ENCODE measurements at places on chromosomes 12 and 14.

GRCh38 chr14:92412912-92413311, 89.9 kb downstream of the SLC24A4 start:
- no peak for DNase-seq

DNA sequence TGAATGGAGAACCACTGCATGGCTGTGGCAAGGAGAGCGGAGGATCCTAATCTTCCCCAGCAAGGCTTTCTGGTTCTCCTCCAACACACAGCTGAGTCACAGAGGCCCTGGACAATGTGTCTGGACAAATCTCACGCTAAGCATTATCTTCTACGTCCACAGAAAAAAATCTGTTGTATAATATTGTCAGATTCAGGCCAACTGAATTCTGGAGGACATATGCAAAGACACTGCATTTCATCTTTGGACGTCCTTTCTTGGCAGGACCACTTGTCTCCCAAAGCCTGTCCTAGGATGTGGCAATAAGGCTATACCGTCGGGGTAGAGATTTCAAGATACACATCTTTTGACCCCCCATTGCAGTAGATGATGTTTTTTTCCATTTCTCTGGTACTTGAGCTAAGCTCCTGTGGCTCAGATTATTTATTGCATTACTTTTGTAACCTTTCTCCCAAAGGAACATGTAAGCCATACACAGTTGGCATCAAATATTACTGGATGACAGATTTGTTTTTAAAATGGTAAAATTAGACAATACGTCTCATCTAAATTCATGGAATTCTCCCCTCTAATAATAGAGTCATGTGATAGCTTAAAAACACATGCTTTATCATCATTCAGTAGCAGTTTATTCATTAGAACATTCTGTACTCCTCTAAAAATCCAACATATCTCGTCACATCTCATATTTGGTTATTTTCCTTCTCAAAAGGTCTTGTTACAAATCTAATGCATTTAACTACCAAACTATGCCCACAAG, 19.4 kb downstream of the LMO3 start:
- no peak for DNase-seq

DNA sequence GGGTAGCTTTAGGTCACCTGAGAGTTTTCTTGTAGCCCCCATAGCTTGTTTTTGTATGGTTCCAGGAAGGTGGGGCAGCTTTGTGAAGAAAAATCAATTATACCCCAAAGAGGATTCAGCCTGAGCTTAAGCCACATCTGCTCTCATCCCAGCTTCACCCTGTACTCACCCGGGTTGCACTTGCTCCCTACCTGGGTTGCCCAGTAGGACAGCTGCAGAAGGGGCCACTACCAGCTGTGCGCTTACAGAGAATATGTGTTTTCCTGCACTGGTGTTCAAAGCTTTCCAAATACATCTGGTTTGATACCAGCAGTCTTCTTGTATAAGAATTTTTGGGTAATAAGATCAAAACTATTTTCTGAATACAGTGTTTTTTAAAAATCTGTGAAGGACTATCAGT, 3.0 kb upstream of the SLC38A1 start:
- no peak for DNase-seq

- DNase-seq = no peak
Measured at GRCh38 chr12:130391186-130391585, 53.5 kb downstream of the PIWIL1 start.

DNA sequence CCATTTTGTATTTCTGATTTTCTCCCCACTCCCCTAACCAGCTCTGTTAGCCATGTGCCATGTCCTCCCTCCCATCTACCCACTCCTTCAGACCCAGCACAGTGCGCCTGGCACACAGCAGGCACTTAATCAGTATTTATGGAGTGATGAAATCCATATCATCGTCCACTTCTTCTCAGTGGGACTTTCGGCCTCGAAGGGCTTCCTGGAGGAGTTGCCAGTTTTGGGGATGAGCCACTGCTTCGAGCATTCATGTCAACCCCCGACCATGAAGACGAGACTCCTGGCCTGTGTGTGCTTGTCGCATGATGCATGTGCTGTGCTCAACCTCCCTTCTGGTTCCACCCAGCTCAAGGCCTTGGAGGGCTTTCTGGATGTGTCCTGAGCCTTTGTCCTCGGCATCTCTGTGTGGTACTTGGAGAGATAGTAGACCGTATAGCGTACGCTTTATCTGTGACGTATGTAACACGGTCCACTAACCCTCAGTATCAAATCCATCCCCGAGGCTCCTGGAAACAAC, 119.5 kb upstream of the RTL1 start:
- no peak for DNase-seq

GRCh38 chr14:51185754-51186153, 54.3 kb upstream of the TMX1 start:
- no peak for DNase-seq

- DNase-seq = no peak
Measured at GRCh38 chr14:75558440-75558839, 20.0 kb upstream of the FLVCR2 start.

GRCh38 chr14:91371011-91371989, 46.3 kb downstream of the CCDC88C start:
- DNase-seq = no peak

GRCh38 chr12:124032265-124032886, 59.4 kb downstream of the ZNF664 start:
- DNase-seq = peak; percentile 35

DNA sequence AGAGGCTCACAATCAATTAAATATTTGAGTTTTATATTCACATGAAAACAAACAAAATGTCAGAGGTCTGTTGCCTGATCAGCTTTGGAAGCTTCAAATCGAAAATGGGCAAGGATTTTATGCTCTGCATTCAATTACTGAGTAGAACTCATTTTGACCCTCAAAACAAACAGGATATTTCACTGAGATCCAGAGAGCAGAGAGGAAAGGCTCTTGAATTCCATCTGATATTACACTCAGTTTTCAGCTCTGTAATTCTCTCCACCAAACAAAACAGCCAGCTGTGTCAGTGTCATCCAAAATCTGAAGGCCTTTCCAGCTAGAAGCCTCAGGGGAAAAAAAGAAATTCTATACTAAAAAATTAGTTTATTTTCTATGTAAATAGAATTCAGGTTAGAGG, 128.6 kb upstream of the FLRT2 start:
- DNase-seq = no peak

- no peak for DNase-seq
Measured at GRCh38 chr12:7339675-7340074, 35.8 kb downstream of the ACSM4 start.

GRCh38 chr12:80567401-80567800, 123.4 kb downstream of the PTPRQ start:
- DNase-seq = no peak

DNA sequence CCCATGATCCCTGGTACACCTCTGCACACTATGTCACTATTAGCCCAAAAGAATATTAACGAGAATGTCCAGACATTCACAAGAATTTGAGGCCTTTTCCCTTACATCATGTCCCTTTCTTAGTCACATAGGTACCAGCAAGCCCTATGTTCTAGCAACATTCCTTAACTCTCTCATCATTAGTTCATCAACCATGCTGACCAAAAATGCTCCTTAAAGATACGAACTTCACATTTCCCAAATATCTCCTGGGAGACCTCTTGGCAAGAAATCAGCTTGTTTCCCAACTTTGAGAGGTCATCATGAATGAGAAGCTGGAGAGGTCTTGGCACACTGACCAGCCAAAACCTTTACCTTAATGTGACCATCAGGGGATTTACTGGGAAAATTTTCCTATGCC, 4.6 kb downstream of the SALL2 start:
- DNase-seq = no peak

- DNase-seq = no peak
Measured at GRCh38 chr14:42428996-42429395, 822.3 kb downstream of the LRFN5 start.

DNA sequence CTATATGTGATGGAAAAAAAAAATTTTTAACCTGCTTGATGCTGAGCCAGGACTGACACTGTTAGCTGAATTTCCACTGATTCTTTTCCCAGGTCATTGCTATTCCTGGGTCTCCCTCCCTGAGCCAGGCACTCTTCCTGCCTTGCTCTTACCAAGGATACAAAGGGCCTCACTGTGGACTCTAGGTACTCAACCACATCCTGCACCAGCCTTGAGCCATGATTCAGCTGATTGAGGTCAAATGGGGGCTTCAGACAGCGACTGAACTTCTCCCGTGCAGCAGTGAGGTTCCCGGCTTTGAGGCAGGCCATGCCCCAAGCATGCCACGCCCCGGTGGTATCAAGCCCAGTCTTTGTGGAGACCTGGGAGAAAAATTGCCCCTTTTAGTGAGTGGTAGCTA, 54.3 kb downstream of the ZFYVE26 start:
- no peak for DNase-seq

- no peak for DNase-seq
Measured at GRCh38 chr14:81386290-81386745, 13.8 kb downstream of the STON2 start.

Measured in activated CD4-positive, alpha-beta T cell treated with anti-CD3 and anti-CD28 coated beads, Interleukin-2, amount 50 U/mL, for 16 hours (primary cell).